Putamen (tissue), 1 donor: ENCODE measurements at places on chromosomes 7 and 10.

DNA sequence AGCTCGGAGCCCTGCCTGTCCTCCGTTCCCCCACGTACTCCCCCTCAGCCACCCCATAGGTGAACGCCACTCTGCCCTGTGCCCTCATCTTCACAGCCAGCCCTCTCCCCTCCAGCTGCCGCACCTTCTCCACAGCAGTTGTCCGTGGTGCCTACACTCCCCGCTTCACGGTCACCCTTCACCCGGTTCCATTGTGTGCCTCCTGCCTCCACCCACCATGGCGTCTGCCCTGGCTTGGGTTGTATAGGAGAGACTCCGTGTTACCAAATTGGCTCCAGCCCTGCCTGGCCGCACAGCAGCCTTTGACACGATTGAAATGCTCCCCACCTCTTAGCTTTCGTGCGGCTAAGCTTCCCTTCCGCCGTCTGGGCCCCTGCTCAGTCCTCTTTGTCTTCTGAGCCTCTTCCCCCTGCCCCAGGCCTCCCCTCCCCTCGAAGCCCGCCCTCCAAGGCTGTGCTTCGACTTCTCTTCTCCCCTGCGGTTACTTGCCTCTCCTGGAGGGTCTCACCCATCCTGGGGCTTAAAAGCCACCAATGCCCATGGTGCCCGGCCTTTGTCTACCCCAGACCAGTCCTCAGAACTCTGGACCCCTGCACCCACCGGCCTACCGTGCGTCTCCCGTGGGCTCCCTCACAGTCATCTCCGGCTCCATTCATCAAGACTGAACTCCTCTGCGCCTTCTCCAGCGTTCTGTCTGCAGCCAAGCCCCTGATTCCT, 18.5 kb upstream of the NODAL start:
- DNase-seq: no peak

- no peak for DNase-seq
These were observed 71.6 kb upstream of the IMMP2L start for GRCh38 chr7:111633878-111634277.

GRCh38 chr7:36862771-36863261, 138.5 kb upstream of the AOAH start:
- DNase-seq: no peak

- DNase-seq: no peak
These were observed 1.6 kb downstream of the VSTM4 start for GRCh38 chr10:49113741-49114141.

GRCh38 chr10:50582766-50583762, 40.7 kb downstream of the SGMS1 start:
- no peak for DNase-seq

DNA sequence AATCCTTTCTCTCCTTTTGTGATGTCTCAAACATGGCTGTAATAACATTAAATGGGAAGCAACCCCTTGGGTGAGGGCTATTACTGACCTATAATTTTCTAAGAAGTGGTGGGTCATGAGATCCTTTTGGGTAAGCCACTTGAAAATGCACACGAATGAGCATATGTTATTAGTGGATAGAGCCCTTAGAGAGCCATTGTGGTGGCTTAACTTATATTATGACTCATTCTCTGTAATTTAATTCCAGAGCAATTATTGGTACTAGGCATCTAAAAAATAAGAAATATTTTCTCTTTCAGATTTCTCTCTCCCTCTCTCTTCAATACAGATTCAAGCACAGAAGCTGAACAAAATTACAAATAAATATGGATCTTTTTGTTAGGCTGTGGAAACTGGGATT, 1177.4 kb upstream of the PHF14 start:
- no peak for DNase-seq

DNA sequence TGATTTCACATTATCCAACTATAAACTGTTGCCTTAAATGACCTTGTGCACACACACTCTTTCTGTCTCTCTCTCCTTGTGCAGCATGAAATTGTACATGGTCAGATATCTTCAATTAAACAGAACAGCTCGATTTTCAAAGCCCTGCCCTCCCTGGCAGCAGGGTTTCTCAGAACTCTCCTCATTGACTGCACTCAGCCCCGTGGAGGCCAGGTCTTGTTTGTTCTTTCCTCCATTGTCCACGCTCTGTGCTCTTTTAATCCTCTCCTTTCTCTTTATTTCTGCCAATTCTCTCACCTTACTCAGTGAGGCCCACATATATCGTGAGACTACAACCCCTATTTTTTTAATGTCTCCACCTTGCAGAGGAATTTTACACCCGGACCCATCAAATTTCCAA, 175.9 kb upstream of the STK17A start:
- no peak for DNase-seq

DNA sequence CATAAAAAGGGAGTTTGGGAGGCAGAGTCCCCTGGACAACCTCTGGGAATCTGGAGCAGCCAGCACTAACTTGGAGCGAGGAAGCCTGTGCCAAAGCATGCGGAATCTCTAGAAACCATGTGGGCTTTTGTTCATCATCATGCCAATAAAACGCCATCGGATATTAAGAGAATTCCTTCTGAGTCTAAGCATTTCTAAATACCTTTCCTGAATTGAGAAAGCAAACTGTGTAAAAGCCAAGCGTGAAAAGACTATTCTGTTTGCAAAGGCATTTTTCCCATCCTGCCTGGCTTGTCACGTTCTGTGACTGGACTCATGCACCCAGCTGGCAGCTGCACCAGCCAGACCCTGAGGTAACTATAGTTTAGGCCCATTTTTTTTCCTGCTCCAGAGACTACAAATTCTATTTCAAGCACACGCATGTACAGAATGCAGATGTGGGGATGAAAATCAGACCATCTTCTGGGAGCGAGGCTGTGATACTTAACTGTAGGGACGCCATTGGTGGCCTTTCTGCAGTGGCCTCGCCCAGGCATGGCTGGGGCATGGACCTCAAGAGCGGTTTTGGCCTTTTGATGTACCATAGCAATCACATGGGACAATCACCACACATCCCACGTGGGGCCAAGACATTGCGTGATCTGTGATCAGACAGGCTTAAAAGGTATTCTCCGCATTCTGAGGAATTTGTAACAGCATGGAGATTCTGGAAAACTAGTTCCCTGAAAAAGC, 218.9 kb downstream of the KIAA1217 start:
- DNase-seq: no peak

GRCh38 chr7:155795951-155796350, 16.3 kb downstream of the SHH start:
- no peak for DNase-seq

- no peak for DNase-seq
These were observed 6.2 kb downstream of the GATA3 start for GRCh38 chr10:8060704-8061121.

- DNase-seq: no peak
These were observed 8.4 kb upstream of the ZNF853 start for GRCh38 chr7:6606866-6607583.

GRCh38 chr7:96344236-96344635, 22.3 kb upstream of the SLC25A13 start:
- no peak for DNase-seq

DNA sequence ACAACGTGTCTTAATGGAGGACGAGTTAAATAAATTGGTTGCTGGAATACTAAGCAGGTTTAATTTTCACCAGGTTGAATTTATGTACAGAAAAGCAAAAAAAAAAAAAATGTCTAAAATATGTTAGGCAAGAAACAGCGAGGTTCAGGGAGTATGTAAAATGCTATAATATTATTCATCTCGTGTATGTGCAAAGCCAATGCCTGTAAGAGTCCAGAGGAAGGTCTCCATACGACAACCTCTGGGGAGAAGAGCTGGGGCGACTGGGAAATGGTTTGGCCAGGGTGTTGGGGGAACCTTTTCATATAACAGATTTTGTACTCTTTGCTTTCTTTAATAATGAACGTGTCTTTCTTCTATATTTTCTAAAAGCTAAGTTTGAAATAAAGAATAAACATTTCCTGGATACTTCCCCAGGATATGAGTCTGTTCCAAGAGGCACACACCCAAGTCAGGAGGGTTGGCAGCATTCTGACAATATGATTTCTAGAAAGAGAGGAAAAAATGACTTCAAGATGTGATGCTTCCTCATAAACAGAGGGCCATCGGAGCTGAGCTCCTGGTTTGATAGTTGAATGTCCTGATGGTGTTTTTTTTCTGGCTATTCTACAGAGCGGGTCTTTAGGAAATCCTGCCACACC, 208.6 kb upstream of the MGMT start:
- no peak for DNase-seq

DNA sequence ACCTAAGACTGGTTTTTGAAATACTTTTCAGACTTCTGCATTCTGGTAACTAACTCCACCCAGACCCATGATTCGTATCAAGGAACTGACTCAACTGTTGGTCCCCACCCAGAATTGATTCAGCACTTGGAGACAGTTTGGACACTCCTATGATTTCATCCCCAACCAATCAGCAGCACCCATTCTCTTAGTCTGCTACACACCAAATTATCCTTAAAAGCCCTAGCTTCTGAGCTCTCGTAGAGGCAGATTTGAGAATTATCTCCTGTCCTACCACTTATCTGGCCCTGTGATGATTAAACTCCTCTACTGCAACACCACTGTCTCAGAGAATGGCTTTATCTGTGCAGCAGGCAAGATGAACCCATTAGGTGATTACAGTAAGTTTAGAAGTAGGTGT, 7.7 kb upstream of the GSTO1 start:
- no peak for DNase-seq
